HS-5 (cell line): ENCODE measurements at places on chromosomes 2 and 18.

GRCh38 chr2:130729322-130730299 lies 741 bp downstream of the GPR148 start:
- no peak for DNase-seq

DNA sequence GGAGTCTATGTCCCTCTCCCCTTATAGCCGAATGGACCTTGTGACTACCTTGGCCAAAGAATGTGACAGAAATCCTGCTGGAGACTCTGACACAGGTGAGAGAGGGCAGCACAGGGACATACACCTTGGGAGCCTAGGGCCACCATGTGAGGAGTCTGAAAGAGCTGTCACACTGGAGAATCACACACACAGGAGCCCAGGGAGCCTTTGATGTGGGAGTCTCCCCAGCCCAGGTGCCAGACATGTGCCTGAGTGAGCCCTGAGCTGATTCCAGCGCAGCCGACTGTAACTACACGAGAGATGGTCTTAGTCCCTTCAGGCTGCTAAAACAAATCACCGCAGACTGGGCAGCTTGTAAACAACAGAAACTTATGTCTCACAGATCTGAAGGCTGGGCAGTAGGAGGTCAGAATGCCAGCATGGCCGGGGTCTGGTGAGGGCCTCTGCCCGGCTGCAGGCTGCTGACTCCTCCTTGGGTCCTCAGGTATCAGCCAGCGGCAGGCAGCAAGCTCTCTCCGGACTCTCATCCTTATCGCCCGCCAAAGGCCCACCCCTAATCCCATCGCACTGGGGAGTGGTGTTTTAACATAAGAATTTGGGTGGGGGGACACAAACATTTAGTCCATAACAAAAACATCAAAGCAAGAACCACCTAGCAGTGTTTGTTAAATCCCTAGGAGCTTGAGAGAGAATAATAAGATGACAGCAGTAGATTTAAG lies 63.8 kb upstream of the GPR45 start:
- DNase-seq: no peak

GRCh38 chr2:215692387-215693079 lies 256.7 kb upstream of the FN1 start:
- no peak for DNase-seq

DNA sequence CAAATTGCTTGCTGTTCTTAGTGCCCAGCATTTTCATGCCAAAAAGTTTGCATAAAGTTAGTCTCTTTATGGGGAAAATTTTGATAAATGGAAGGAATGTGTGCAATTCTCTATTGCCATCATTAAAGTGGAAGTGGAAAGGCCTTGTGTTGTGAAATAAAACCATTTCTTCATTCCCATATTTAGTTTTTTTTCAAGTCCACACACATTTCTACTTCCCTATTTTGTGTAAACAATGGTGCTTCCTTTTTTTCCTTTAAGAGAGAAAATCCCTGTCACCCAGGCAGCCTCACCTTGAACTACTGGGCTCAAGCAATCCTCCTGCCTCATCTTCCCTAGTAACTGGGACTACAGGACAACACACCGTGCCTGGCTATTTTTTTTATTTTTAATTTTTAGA lies 42.3 kb upstream of the NCOA1 start:
- no peak for DNase-seq

DNA sequence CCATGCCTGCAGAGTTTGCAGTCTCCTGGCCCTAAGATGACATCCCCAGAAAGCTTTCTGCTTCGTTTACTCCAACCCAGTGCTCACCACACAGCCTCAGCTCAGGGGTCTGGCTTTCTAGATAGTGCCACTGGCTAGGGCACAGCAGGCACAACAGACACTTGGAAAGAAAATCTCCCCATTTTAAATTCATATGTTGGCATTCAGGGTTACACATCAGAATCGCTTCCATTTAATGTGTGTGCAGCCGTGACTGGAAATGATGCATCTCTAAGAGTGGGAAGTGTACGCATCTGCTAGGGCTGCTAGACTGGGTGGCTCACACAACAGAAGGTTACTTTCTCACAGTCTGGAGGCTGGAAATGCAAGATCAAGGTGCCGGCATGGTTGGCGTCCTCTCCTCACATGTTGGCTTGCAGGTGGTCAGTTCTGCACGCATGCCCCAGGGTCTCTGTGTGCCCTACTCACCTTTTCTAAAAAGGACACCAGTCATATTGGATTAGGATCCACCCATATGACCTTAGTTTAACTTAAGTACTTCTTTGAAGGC lies 329.4 kb upstream of the RAB12 start:
- no peak for DNase-seq

DNA sequence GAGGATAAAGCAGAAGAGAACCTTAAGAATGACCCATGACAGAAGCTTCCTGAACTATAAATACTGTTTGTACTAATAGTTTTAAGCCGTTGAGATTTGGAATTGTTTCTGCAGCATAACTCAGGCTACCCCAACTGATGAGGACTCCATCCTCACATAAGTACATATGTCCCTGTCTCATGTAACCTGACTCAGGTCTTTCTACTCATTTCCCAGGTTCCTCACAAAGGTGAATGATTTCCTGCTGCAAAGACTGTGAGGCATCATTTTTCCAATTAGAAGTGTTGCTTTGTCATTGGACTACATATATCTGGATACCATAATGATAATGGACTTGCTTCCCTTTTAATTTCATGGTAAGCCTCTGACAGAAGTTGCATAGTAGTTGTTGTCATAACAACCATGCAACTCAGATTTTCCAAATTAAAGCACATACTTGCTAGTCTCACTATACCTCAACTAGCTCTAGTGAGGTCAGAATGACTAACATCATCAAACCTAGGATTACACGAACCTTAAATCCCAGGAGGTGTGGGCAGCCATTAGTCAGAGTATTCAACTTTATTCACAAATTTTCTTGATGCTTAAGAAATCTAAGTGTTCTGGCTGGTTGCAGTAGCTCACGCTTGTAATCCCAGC lies 38.0 kb upstream of the NEDD4L start:
- peak; percentile 50 for DNase-seq

- no peak for DNase-seq
Observed at GRCh38 chr18:4450065-4450658, 4.9 kb downstream of the DLGAP1 start.

GRCh38 chr2:200406379-200406778 lies 99.9 kb downstream of the SPATS2L start:
- no peak for DNase-seq

- DNase-seq: no peak
Observed at GRCh38 chr2:161412346-161412745, 3.8 kb upstream of the TBR1 start.

- DNase-seq: no peak
Observed at GRCh38 chr2:241156971-241157441, 6.7 kb downstream of the PPP1R7 start.

DNA sequence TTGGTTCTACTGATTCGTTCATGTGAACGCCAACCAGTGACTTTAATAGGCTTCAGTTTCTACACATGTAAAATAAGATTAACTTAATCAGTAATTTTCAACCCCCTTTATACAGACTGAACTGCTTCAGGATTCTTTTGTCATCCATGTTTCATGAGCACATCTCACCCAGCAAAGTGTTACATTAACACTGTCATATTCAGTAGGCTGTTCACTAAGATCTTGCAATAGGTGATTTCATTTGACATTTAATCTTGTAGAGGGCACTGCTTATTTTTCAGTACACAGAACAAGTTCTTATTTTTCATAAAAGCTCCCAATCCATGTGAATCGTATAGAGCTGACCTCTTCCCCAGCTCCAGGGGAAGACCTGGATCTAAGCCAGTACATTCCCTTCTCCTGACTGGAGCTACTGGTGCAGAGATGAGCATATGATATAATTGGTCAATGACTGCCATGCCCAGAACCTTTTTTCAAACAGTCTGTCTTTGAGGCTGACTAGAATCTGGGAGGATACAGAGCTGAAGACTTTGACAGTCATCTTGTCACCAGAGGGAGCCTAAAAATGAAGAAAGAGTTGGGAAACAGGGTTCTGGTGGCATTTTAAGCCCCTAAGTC lies 72.2 kb upstream of the CHRNA1 start:
- peak; percentile 96 for DNase-seq

GRCh38 chr2:73937899-73938298 lies 11.2 kb downstream of the DGUOK start:
- no peak for DNase-seq

DNA sequence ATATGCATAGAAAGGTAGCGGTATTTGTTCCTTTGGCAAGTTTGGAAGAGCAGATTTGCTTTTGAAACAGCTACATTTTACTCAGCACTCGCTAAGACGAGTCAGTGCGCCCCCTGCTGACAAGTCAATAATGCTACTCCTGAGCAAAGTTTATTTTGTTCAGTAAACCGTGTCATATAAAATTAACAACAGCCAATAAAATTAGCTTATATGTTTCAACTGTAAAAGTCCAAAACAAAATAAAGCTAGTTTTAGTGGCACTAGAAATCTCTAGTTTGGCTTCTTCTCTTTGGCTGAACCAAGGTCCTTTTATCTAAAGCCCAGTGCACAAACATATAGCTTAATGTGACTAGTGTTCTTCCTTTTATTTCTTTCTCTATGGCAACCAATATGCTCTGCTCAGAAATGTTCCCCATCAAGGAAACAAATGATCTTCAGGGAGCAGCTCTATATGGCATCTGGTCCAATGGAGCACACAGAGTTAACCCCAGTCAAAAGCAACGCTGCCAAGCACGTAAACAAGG lies 4.2 kb upstream of the POU3F3 start:
- no peak for DNase-seq

DNA sequence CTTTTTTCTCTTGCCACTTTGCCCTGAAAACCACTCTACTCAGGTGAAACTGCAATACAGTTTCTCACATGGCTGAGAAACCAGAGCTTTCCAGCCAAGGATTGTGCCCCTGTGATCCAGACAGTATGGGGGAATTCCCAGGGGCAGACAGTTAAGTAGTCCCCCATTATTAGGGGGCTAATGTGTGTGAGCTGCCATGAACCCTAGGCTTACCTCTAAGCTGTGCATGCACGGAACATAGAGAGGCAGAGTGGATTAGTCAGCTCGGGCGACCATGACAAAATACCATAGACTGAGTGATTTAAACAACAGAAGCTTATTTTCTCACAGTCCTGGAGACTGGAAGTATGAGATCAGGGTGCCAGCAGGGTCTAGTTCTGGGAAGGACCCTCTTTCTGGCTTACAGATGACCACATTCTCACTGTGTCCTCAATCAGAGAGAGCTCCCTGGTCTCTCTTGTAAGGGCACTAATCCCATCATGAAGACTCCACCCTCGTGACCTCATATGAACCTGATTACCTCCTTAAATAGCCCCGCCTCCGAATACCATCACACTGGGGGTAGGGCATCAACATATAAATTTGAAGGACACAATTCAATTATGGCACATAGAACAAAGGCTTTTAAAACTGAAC lies 215.1 kb downstream of the EIPR1 start:
- DNase-seq: no peak

GRCh38 chr2:102155703-102156515 lies 13.4 kb downstream of the IL1R1 start:
- no peak for DNase-seq

- DNase-seq: no peak
Observed at GRCh38 chr2:197704434-197705120, 592 bp upstream of the MARS2 start.

DNA sequence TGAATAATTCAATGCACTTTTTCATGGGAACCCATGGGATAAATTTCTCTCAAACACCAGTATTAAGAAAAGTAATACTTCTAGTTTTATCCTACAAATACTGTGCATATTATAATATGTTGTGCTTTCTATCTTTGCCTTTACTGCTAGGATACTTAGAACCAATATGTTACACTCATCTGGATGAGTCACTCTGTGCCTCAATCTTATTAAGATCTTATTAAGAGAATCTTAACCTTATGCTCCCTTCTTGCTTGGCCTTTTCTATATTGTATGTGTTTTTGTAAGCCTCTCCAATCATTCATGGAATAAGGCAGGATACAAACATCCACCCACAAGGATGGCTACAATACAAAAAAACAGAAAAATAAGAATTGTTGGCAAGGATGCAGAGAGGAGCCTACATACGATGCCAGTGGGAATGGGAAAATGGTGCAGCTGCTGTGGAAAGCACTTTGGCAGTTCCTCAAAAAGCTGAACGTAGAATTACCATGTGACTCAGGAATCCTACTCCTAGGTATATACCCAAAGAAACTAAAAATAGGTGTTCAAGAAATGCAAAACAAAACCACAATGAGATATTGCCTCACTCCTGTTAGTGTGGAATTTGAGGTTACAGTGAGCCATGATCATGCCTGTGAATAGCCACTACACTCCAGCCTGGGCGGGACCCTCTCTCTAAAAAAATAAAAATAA lies 10.7 kb upstream of the TWSG1 start:
- no peak for DNase-seq

DNA sequence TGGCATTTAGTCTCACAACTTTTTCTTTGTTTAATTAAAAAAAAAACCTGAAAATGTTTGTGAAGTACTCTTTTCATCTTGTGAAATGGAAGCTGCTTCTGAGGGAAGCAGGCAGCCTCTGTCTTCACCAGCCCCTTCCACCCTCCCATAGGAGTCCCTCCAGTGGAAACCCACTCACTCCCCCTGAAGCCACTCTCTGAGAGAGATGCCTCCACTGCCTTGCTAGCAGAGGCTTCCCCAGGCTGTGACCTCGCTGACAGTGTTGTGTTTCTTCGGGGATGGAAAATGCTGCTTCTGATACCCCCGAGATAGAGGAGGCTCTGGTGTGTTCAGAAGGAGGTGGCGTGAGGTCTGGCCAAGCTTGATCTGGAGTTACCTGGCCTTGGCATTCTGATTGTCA lies 59.9 kb downstream of the SH3RF3 start:
- no peak for DNase-seq

DNA sequence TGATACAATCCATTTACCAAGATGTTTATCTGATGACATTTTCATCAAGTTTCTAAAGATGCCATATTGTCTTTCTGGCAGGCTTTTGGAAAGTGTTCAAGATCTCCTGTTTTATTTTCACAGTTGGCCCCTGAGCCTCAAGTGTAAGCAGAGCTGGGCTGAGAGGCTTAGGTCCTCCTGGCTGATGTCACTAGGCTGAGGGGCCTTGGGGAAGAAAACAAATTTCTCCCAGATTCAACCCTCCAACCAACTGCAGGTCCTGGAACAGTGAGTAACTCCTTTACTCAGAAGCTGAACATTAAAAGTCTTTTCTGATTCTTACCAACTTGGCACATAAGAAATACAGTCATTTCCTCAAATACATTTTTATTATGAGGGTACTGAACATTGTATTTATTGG lies 14.9 kb upstream of the IL1RL1 start:
- DNase-seq: no peak

DNA sequence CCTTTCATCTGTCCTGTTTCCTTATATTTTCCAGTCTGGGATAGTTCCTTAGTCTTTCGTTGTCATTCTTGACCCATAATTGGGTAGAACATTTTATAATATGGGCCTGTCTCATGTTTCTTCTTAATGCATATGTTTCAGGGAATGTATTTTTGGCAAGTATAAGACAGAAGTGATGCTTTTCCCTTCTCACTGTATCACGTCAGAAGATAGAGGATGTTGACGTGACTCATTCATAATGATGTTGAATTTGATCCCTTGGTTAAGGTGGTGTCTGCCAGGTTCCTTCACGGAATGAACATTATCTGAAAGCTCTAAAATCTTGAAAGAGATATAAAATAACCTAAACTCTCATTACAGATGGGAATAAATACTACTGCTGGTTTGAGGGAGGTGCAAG lies 18.8 kb downstream of the CDH7 start:
- no peak for DNase-seq

GRCh38 chr2:25419678-25420242 lies 78.0 kb upstream of the DNMT3A start:
- DNase-seq: no peak

- DNase-seq: no peak
Observed at GRCh38 chr2:8406271-8406670, 275.6 kb upstream of the ID2 start.

GRCh38 chr18:5515011-5515784 lies 28.6 kb downstream of the EPB41L3 start:
- DNase-seq: no peak

- no peak for DNase-seq
Observed at GRCh38 chr2:105733875-105734274, 10.8 kb upstream of the NCK2 start.
